ENCODE measurements at places on chromosomes 1 and 21.

DNA sequence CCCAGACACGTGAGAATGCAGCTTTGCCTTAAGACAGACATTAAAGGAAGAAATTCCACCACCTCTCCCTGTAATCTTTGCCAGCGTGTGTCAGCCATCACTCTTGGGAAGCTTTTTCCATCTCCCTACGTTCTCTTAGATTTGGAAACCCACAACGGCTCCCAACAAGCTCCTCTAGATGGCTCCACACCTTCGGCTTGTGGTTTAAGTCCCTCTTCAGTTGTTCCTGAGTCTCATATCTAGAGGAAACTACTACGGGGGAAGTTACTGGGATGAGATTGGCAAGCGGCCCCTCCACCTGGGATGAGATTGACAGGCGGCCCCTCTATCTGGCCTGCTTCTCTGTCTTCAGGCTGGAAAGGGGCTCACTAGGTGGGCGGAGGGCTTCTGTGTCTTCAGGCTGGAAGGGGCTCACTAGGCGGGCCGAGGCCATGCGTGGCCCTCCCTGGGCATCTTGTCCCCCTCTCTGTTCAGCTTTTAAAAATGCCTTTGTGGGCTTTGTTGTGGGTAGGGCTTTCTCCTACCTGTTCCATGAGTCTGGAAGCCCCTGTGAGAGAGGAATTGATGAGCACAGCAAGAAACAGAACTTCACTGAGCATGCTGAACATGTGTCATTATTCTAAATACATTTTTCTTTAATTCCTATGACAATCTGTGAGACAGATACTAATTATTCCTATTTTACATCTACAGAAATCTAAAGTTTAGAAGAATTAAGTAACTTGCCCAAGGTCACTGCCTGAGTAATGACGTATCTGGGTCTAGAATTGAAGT, 670.5 kb downstream of the KIF26B start:
- no peak for DNase-seq

DNA sequence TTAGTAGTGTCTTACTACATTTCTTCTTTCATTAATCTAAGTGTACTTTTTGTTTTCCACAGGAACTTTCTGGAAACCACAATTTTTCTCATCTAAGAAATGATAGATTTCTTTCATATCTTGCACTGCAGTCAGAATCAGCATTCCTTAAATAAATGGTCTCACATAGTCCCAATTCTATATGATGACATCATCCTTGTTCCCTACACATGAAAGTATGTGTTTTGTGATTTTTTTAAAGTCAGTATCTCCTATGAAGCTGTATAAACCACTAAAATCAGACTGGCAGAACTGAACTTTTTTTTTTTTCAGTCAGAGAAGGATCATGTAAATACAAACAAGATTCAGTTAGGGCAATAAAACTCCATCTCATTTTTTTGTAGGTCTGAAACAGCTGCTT, 742.6 kb upstream of the CXADR start:
- no peak for DNase-seq

- DNase-seq, result peak; percentile 48
These were observed 133.6 kb downstream of the SYF2 start for GRCh38 chr1:25098717-25099116.

- no peak for DNase-seq
These were observed 9.2 kb downstream of the LBR start for GRCh38 chr1:225418598-225418997.

DNA sequence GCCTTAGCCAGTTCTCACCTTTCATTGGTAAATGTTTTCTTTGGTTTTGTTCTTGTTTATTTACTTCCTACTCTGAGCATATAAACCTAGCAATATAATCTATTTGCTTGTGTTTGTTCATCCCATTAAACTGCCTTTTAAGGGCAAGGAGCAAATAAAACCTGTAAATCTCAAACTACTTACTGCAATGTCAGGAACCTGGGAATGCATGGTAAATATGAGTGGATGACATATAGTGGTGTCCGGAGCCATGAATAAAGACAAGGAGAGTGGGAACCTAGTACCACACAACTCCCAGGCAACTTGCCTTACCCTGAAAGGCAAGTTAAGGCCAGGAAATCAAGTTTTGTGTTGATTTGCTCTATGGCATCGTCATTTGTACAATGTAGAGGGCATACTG, 1133.7 kb upstream of the NCAM2 start:
- DNase-seq, result no peak

DNA sequence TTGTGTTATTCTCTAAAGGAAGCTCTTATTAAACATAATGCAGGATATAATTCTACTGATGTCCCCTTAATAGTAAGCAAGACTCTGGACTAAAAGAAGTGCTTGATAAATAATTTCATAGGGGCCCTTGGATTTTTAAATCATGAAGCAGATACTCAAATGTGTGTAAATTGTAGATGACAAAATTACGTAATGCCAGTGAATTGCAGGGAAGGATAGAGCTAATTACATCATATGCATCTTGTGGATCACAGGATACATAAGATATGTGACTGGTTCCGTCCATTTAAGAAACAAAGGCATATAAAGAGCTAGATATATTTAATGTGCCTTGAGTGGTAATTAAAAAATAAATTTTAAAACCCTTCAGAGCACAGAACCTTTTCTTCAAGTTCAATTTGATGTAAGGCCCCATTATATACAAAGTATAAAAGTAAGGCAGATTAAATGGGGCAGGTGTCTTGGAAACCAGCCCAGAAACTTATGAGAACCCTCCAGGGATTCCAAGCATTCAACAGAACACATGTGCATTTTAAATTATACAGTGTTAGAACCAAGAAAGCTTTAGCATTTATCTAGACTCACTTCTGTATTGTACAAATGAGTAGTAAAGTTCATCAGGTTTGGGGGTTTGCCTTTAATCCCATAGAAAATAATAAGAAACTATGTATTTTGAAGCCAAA, 190.4 kb downstream of the NCAM2 start:
- no peak for DNase-seq

DNA sequence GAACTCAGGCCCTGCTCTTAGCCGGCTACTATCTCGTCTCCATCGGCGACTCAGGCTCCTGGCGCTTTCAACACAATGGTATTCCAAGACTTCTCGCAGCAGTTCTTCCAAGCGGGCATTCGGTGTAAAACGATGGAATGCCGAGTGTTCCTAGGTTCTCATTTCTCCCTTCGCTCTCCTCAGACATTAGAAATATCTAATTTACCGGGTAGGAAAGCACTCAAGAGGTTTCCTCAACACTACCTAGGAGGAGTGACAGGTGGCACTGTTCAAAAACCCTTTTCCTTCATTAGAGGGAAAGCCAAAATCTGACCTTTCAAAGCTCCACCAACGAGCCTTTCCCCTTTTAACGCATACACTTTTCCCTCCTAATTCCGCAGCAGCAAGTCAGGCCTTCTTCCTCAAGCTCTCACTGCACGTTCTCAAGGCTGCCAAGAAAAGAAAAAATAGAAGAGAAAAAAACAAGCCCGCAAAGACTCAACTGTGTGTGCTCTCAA, 601 bp downstream of the UBE2G2 start:
- no peak for DNase-seq

GRCh38 chr1:243930822-243931671, 81.0 kb upstream of the AKT3 start:
- peak; percentile 70 for DNase-seq

GRCh38 chr1:12549460-12550349, 68.3 kb downstream of the DHRS3 start:
- no peak for DNase-seq

- no peak for DNase-seq
These were observed 19.6 kb downstream of the UBAP2L start for GRCh38 chr1:154240294-154240833.

Data from retina (tissue), 1 donor.